ENCODE measurements at places on chromosomes 4 and X. TPM values are rescaled to one million over a fixed set of nuclear protein-coding genes. Genes with fewer than 3 reads are reported as not detected.

DNA sequence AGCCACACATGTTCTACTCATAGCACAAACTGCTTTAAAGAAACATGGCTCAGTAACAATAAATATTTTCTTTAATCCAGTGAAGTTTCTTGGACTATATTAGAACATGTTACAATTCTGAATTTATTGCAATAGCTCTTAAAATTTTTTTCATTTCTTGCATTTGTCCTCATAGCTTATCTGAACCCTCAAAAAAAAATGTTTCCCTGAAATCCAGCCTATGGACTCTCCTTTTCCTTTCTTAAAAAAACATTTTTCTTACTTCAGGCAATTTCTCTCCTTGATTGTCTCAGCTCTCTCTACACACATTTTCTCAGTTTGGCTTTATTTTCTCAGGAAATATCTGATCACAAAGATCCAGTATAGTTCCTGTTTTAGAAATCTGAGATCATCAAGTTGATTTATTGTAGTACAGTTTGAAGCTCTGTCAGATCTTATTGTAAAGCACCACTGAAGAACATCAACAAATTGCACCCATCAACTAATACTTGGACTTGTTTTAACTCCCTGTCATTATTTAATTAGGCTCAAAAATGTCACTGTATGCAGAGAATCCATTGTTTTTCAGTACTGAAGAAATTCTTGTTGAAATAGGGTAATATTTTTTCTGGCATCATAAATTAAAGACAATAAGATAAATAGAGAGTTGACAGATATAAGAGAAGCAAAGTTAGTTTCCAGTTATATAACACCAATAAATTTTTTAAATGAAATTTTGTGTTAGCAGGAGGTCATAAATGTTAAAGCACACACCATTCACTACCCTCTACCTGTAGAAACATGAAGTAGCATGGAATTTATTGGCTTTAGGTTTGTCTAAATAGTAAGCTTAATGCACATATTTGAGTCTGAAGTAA lies 317.7 kb downstream of the ARHGAP24 start:
- DNase-seq = no peak

GRCh38 chr4:53116954-53117353 lies 248.9 kb downstream of the SCFD2 start:
- no peak for DNase-seq

DNA sequence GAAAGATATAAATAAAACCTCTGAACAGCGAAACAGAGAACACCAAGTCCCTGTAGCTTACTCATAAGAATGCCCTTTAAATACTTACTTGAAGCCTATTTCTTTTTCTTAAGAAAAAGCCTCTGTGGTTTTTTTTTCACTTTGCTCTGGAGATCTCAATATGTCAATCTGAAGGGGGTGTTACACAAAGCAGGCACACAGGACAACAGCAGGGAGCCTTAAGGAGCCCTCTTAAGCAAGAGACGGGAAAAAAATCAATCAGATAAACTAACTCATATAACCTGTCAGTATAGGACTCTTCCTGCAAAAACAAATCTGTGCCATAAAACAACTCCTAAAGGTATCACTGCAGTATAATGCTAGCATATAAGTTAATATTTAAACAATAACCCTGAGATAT lies 611.1 kb upstream of the ATOH1 start:
- DNase-seq = no peak

Gene EFHC2
- total RNA-seq = 0.10 TPM

DNA sequence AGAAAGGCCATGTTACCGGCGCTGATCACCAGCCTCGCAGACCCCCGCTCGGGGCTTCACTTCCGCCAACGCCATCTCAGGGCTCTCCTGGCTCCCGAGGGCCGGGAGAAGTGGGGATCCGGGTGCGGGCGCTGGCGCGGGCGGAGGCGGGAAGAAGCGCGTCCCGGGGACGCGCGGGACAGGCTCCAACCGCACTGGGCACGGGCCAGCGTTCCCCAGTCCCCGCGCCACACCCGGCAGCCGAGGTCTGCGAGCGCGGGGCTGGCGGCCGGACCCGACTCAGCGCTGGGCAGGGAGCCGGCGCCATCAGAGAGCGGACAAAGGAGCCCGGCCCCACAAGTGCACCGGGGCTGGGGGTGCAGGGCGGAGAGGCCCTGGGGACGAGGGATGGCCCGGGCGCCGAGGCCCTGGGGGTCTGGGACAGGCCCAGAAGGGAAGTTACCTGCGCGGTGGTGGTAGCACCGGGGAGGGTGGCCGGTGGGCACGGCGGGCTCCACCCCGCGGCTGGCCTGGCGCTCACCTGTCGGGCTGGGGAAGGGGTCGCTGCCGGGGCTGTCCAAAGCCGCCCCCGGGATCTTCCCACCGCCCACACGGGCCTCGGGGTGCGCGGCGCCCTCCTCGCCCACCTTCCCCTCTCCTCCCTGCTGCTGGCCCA lies 449 bp downstream of the CTPS2 start:
- no peak for DNase-seq

Gene COL25A1
- total RNA-seq = 1.7 TPM

- DNase-seq = no peak
Observed at GRCh38 chrX:102659790-102660757, 8.8 kb downstream of the GPRASP1 start.

Gene CD40LG
- not detected for total RNA-seq

GRCh38 chr4:148415500-148415899 lies 26.7 kb downstream of the NR3C2 start:
- DNase-seq = no peak

Gene FGF5
- total RNA-seq = 1.9 TPM

DNA sequence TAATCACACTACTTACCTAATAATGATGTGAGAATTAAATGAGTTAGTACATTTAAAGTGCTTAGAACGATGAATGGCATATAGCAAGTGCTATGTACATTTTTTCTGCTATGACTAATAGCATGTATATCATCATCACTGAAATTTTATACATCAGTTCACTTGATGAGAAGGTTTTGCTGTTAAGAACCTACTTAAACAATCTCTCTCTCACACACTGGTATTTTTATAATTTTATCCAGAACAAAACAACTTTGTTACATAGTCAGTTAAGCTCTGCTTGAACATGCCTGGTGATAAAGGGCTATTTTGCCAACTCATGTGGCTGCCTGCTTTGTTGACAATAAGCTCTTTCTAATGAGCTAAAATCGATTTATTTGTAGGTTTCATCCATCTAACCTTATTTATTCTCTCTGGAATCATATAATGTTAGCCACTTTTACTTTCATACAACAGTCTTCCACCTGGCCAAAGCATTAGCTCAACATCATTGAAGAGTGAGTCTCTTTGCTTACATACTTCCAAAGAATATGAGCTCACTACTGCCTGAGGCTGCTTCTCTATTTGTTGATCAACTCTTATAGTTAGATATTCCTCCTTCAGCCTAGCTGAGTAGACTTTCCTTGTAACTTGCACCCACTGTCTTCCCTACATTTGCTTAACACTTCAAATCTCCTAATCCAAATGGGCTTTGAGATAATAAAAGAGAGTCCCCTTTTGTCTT lies 372.7 kb upstream of the BOD1L1 start:
- DNase-seq = no peak

Gene CLTRN
- 2.1 TPM for total RNA-seq

- DNase-seq = no peak
Observed at GRCh38 chr4:77413766-77414165, 191.9 kb upstream of the CXCL13 start.

Data from glomerular endothelial cell (primary cell).